ENCODE measurements at places on chromosomes 5 and 9.

GRCh38 chr9:38345851-38346755 lies 46.4 kb upstream of the ALDH1B1 start:
- DNase-seq = no peak

- DNase-seq = no peak
Measured at GRCh38 chr5:67795781-67796477, 419.6 kb upstream of the PIK3R1 start.

DNA sequence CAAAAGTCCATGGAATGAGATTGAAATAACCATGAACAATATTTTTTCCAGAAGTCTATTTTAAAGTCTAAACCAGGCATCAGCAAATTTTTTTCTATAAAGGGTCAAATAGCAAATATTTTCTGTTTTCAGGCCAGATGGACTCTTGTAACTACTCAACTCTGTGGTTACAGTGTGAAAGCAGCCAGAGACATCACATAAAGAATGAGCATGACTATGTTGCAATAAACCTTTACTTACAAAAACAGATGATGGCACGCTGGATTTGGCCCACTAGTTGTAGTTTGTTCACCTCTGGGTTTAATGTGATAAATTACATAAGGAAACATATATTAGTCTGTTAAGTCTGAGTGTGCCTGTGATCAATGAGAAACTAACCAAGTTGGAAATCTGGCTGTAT lies 319.2 kb downstream of the TRPM3 start:
- no peak for DNase-seq

- DNase-seq = no peak
Measured at GRCh38 chr5:68751661-68752060, 342.2 kb upstream of the SLC30A5 start.

GRCh38 chr5:36662291-36662851 lies 56.0 kb downstream of the SLC1A3 start:
- DNase-seq = no peak

DNA sequence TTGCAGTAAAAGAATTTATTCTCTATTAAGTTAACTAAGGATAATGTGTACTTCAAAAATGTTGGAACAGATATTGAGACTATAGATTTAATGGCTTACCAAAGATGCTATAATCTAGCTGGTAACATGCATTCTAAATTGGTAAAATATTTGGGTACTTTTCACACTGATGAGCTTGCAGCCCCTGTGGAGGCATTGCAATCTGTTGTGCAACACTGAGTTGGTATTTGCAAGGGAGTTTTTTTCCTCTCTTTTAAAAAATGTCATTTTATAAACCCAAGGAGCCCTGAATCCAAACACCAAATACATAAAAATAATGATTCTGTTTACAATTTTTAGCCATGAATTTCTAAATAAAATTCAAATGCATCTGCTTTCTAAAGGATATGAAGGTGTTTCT lies 944.8 kb downstream of the DTWD2 start:
- DNase-seq = no peak

GRCh38 chr9:88802533-88802932 lies 188.7 kb upstream of the S1PR3 start:
- DNase-seq = no peak

DNA sequence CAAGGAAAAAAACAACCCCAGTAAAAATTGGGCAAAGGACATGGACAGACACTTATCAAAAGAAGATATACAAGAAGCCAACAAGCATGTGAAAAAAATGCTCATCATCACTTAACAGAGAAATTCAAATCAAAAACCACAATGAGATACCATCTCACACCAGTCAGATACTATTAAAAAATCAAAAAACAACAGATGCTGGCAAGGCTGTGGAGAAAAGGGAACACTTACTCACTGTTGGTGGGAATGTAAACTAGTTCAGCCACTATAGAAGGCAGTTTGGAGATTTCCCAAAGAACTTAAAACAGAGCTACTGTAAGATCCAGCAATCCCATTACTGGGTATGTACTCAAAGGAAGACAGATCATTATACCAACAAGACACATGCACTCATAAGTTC lies 157.4 kb downstream of the EDIL3 start:
- no peak for DNase-seq

DNA sequence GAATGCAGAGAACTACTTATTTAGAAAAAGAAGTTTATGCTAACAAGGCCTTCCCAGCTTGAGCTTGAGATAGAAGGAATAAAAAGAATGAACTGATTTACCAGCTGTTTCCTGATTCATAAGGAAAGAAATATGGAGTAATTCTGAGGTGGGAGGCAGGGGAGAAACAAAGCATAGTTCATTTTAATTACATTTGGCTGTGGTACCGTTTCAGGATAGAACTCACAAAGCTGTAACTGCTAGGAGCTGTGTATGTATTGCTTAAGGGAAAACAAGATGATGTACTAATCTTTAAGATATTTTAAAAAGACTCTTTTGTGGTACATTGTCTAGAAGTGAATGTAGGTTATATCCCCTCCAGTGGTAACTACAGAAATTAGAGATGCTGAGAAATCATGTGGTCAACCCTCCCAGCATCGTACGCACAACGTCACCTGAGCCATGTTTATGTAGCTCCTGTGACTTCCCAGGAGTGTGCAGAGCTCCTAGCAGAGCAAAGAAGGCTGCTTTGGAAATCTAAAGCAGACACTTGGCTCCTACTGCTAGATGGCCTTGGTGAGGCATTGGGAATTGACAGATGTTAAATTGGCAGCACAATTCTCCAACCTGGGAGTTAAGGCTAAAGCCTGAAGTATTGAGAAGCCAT lies 208.3 kb upstream of the VLDLR start:
- DNase-seq = no peak

DNA sequence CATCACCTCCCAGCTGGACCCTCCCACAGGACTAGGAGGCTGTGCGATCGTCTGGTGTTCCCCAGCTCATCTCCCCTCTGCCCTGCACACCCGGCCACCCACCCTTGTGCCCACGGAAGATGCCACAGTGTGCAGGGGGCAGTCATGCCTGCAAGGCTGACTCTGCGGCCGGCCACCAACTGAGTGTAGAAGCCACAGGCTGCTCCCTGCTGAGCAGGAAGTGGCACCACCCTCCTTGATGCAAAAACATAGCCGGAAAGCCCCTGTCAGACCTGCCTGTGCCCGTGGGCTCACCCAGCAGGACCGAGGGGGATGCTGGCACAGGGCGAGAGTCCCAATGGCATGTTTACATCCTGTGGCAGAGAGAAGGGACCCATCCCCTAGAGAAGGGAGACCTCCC lies 40.3 kb upstream of the SLC12A7 start:
- no peak for DNase-seq

DNA sequence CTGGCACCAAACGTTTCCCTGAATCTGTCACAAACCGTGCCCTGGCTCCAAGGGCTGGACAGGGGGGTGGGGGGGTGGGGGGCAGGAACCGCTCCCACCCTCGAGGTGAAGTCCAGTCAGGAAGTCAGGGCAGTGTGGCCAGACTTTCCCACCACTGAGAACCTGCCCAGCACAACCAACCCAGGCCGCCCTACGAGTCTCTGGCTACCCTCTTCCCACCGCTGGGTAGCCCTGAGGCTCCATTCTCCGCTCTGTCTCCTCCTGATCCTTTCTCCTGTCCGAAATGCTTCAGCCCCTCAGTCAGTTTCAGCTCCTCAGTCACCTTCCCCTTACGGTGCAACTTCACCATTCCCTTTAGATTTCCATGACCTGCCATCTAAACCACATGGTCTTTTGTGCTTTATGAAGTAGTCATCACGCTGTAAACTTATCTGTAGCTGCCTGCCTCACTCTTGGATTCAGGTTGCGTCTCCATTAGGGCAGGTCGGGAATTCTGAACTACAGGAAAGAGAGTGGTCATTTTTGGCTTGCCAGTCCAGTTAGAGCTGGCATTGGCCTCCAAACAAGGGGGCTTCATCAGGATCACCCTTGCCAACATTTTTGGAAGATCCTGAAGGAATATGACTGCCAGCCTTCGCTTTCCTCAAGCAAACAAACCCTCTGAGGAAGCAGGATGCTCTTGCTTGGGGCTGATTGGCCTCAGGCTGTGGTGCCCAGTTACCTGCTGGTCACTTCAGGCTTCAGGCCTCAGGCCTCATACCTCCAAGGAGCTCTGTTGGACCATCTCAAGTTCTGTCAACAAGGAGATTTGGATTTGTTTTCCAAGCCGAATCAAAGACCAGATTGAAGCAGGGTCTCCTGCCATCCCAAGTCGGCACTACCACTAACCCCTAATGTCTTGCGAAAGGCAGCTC lies 794 bp upstream of the DCAF12 start:
- DNase-seq = no peak

GRCh38 chr9:114006931-114007691 lies 71.0 kb downstream of the AMBP start:
- DNase-seq = no peak

DNA sequence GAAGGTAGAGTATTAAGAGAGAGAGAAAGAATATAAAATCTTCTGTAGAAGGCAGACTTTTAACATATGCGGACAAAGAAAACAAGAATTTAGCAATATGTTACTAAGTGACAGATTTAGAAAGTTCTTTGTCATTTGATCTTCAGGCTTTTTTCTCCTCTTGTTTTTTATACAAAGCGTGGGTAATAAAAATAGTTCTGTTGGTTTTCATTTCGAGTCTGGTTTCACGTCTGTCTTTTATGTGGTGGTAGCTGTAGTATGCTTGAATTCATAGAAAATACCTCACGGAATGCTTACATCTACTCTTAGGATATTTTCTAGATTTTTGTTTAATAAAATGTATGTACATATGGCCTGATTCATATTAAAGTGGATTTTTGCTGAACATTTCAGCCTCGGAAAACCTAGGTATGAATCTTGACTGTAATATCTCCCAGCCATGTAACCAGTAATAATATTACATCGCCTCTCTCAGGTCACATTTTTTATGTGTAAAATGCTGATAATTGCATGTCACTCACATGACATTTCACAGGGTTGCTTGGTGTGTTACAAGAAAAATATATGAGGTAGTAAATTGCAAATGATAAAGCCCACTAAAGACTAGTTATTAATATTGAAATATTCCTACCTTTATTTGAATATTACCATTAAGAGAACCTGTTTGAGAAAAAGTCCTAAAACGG lies 72.5 kb upstream of the TAF11L2 start:
- DNase-seq = no peak

DNA sequence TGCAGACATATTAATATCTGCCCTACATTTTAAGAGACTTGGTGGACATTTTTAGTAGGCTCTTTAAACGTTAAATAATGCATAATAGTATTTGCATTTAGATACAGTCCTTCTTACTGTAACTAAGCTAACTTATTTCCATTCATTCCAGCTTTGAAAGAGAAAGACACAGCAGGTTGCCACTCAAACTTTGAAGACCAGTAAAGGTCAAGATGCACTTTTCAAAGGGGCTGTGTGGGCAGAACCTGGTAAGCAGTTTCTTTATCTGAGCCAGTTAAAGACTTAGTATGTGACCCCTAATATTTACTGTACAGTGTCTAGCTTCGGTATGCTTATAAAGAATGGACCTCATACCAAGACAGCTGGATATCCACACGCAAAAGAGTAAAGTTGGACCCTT lies 20.8 kb downstream of the PLGRKT start:
- DNase-seq = no peak

GRCh38 chr9:15982182-15982581 lies 429.3 kb downstream of the CCDC171 start:
- DNase-seq = no peak

GRCh38 chr5:98248949-98249348 lies 524.5 kb upstream of the RGMB start:
- no peak for DNase-seq

GRCh38 chr9:32596096-32596865 lies 23.3 kb upstream of the NDUFB6 start:
- DNase-seq = no peak

- no peak for DNase-seq
Measured at GRCh38 chr9:116639251-116639741, 47.8 kb upstream of the TRIM32 start.

- no peak for DNase-seq
Measured at GRCh38 chr9:98378206-98378780, 122.8 kb upstream of the TBC1D2 start.

- no peak for DNase-seq
Measured at GRCh38 chr5:140224658-140225057, 49.7 kb downstream of the CYSTM1 start.

GRCh38 chr5:155665361-155665760 lies 651.8 kb downstream of the KIF4B start:
- DNase-seq = no peak

- no peak for DNase-seq
Measured at GRCh38 chr5:1722877-1723276, 76.8 kb downstream of the MRPL36 start.

DNA sequence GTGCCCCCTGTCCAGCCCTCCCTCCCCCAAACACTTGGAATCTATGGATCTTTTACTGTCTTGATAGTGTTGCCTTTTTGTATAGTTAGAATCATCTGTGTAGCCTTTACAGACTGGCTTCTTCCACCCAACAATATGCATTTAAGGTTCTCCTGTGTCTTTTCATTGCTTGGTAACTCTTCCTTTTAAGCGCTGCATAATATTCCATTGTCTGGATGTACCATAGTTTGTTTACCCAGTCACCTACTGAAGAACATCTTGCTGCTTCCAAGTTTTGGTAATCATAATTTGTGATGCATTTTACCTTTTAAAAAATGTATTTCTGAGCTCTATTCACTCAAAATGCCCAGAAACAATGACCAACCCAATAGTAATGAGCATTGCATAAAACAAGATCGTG lies 17.7 kb upstream of the LMX1B start:
- DNase-seq = no peak

DNA sequence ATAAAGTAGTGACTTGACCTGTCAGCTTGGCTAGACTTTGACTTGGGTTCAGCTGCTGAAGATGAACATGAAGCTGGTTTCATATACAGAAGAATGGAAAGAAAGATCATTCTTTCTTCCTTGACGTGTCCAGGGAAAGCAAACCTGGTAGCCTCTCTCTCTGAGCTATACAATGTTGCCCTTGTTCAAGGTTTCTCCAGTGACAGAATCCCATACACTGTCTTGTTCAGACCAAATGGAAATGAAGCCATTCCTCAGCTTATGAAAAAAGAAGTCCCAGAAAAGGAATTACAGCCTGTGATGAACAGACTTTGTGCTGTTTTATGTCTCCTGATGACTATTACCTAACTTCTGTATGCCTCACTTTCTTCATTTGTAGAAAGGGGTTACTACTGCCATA lies 349.8 kb upstream of the KLF4 start:
- DNase-seq = no peak

GRCh38 chr5:14671414-14671813 lies 6.9 kb downstream of the OTULIN start:
- DNase-seq = no peak

DNA sequence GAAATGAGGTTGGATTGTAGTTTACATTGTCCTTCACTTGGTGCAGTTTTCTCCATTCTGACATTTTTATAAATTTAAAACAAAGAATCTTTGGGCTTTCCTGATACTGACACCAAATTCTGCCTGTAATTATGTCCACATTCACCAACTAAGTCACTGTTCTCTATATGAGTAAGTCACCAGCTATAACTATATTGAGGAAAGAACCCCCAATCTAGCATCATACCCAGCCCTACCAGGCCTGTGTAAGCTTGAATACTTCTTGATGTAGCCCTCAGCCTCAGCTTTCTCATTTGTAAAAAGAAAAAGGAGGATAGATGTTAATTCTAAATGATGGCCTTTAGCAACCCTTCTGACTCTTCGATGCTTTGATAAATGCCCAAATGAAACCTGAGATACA lies 112.7 kb upstream of the FST start:
- no peak for DNase-seq
